Fibroblast of skin of right quadriceps (primary cell): ENCODE measurements at places on chromosomes 2 and 18.

- DNase-seq, result peak; percentile 45
These were observed 323.9 kb downstream of the XIRP2 start for GRCh38 chr2:167212014-167212648.

- DNase-seq, result peak; percentile 68
These were observed 10.5 kb downstream of the PCARE start for GRCh38 chr2:29063646-29064345.

DNA sequence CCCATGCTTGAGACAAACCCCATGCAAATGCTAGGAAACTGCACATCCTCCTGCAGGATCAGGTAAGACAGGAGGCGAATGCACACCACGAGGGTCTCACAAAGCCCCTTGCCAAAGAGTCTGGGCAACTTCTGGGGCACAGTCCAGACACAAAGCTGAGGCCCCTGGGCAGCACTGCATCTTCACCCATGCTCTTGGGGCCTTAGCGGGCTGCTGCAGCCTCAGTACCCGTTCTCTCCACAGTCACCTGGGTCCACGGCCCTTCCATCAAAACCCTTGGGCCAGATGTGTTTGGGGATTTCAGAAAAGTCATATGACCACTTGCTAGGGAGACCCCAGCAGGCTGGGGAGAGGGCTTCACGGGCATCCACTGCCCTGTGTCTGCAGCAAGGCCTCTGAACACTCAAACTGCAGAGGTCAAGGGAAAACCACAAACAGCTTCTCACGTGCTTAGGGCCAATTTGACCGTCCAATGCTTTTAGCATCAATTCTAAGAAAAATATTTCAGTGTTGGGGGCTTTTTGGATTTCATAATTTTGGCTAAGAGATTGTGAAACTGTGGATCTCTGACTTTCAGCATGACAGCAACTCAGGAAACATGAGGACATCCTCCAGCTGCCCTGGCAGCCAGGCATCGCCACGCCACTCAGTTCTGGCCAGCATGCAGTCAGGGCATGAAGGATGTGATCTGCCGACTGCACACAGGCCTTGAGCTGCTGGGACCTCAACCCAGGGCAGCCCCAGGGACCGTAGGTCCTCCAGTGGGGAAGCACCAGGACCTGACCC, 20.0 kb downstream of the PASK start:
- DNase-seq, result no peak

- DNase-seq, result no peak
These were observed 168.7 kb upstream of the GULP1 start for GRCh38 chr2:188122985-188123384.

GRCh38 chr2:60934165-60934722, 52.9 kb downstream of the REL start:
- DNase-seq, result no peak

DNA sequence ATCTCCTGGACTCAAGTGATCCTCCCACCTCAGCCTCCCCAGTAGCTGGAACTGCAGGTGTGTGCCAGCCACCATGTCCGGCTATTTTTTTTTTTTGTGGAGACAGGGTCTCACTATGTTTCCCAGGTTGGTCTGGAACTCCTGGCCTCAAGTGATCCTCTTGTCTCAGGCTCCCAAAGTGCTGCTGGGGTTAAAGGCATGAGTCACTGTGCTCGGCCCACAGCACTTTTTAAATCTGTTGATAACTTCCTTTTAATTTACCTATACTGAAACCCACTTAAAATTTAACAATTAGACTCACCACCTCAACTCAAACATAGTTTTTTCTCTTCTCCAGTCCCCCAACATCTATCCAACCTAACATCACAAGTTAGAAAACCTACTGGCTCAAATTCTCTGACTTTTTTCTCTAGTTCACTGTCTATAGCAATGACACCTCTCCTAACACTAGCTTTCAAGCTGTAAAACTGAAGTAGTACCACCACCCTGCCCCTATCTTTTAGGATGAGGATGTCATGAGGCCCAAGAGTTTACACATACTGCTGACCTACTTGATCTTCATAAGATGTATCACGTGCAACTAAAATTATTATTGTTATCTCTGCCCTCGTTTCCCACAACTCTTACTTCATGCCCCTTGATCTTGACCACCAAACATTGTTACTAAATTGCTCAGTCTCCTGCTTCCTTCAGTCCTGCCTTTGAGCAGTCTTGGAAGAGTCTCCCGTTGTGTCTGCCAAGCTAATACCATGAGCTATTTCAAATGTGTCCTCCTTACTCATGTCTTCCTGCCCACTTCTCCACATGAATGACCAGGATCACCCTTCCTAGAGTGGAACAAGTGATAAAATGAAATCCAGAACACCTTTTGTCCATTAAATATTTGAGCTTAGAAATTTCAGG, 142.3 kb upstream of the ZFP36L2 start:
- no peak for DNase-seq

GRCh38 chr2:238098901-238099713, 1.0 kb upstream of the ESPNL start:
- no peak for DNase-seq

GRCh38 chr2:111705711-111706336, 178.2 kb downstream of the ANAPC1 start:
- DNase-seq, result peak; percentile 67

- no peak for DNase-seq
These were observed 90.6 kb downstream of the PLEKHM3 start for GRCh38 chr2:207934720-207935119.
